ENCODE measurements at places on chromosomes 2 and 18.

DNA sequence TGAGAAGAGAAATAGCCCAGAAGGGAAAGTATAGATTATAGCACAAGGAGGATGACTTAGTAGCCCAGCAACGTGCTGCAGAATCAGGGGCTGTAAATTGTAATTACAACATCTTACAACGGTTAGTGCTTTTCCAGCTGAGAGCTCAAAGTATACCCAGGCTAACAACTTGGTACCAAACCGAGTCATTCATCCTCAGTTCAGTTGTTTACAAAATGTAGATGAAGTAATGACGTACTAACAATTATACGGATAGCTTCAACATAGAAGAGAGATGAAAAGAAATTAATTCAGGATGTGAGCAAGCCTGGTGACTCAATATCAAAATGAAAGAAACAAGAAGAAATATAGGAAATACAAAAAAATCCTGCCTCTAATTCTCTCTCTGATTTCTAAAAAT is 99.2 kb downstream of the DYNAP start:
- no peak for DNase-seq

GRCh38 chr18:63195326-63196159 is 124.0 kb downstream of the BCL2 start:
- no peak for DNase-seq

DNA sequence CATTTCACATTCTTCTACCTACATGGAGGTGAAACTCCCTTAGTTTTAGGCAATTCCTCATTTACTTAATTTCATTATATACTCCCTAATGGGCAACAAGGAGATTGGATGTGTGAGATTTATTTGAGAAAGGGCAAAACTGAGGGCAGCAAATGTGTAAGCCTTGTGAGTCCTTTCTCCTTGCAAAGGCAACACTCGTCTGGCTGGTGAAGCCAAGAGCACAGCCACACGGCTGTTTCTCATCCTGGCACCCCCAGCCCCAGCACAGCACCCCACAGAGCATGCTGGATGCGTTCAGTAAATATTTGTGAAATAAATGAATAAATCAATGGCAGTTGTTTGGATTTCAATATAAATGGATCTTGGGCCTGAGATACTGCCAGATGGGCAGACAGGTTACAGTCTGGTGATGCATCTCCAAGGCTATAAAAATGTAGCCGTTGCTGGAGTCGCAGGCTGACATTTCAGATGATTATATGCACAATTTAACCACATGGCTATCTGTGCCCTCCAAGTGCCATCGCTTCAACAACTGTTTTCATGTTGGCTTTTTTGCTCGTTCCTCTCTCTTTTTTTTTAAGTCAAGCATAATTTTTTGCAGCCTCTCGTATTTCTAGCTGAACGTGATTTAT is 154.1 kb upstream of the REV1 start:
- DNase-seq: no peak

DNA sequence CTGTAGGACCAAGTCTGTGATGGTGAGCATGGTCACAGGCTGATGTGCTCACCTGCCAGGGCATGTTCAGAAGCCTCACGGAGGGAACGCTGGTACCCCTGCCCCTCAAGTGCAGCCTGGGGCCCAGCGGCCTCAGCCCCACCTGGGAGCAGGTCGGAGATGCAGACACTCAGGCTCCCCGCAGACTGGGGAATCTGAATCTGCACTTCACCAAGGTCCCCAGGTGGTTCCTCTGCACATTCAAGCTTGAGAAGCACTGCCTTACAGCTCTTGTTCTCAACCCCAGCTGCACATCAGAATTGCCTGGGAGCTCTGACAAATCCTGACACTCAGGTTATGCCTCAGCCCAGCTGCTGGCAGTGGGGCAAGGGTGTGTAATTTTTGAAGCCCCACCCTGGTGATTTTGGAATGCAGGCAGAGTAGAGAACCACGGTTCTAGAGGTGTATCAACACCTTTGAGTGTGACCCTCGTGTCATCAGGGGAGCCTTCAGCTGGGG is 54.8 kb downstream of the CRACDL start:
- DNase-seq: no peak

DNA sequence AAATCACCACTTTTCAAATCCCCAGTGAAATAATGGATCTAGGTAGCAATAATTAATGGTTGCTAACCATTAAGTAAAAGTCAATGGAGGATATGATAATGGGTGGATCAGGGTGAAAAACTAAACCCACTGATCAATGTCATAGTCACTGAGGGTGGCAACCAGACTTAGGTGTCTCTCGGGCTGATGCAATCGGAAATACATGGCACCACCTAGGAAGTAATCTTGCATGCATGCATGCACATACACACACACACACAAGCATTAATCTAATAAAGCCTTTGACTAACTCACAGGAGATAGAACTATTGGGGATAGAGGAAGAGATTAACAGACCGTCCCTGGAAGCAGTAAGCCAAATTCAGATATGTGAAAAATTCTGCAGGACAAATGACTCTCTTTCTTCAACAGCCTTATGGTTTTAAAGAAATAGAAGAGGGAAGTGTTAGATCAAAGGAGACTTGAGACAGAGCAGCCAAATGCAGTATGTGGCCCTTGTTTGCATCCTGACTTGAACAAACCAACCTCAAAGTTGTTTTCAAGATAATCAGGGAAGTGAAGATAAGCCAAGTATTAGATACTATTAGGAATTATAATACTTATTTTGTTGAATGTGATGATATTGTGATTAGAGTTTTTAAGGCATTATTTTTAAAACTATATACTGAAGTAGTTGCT is 186.0 kb upstream of the RMP24 start:
- DNase-seq: no peak

DNA sequence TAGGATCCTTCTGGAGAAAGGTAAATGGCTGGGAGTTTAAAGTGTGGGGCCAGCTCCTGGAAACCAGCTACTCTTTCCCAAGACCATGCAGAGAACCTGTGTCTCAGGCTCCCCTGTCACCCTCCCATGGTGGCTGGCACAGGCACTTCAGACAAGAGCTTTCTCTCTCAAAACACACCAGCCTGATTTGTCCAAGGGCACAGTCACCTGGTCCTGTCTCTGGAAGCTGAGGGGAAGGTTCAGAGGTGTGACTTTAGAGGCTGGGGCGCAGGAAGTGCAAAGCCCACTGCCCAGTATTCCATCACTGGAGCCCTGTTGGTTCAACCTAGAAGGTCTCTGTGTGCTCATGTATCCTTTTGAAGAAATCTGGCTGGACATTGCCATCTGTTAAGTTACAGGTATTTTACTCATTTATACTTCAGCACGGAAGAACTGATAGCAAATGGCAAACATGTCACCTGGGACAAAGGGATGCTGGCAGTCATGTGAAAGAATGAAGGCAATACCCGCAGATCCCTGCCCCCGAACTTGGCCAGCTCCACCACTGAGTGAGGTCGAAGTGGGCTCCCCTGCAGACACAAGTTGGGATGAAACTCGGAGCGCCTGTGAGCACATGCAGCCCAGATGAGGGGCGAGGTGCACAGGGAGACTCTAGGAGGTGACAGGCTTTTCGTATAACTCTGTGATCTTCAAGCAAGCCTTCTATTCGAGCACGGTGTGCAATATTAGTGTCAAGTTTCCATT is 96.9 kb upstream of the MGAT4A start:
- no peak for DNase-seq

DNA sequence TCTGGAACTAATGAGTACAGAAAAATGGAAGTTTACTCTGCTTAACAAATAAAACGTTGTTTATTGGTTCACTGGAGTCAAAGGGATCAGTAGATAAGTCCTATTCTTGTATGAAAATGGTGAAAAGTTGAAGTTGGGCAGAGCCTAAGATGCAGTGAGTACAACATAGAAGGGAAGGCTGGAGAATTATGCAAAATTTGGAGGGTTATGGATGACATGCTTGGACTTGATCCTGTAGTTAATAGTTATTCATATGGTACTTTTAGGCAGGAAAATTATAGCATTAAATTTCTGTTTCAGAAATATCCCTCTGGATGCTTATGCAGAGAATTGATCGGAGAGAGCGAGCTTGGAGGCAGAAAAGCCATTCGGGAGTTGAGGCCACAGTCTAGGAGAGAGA is 167.6 kb downstream of the KCNS3 start:
- DNase-seq: no peak

DNA sequence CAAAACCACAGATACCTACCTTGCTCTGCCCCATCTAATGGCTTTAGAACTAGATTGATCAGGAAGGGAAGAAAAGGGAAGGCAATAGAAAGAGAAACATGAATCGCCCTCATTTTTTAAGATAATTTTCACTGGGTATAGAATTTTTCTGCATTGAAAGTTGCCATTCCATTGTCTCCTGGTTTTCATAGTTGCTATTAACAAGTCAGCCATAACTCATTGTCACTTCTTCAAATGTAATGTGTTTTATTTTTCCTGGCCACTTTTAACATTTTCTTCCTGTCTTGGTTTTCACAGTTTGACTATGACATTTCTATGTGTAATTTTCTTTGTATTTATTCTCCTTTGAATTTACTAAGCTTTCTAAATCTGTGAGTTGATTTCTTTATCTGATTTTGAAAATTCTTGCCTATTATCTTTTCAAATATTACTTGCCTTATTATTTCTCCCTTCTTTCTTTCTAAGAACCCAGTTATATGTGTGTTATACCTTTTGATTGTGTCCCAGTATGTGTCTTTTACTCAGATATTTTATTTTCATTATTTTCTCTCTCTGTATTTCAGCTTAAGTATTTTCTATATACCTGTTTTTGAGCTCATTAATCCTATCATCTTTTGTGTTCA is 85.5 kb upstream of the GLI2 start:
- DNase-seq: no peak

DNA sequence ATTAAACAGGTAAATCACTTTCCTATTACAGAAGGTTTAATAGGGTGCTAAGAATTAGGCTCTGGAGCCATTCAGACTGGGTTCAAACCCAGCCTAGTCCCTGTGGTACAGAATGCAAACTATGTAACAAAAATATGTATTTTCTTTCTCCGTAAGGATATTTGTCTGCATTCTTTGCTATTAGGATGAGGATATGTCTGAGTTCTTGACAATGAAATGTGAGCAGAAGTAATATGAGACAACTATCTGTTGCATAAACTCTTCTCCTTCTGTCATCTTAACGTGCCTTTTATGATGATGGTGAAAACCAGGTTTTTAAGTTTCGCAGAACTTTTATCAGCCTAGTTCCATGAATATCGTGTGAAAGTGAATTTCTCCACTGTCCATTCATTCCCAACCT is 1129.1 kb upstream of the ZEB2 start:
- DNase-seq: no peak

GRCh38 chr2:143123911-143124310 is 5.3 kb upstream of the ARHGAP15 start:
- no peak for DNase-seq

GRCh38 chr2:130251873-130252620 is 53.8 kb upstream of the TUBA3E start:
- no peak for DNase-seq

DNA sequence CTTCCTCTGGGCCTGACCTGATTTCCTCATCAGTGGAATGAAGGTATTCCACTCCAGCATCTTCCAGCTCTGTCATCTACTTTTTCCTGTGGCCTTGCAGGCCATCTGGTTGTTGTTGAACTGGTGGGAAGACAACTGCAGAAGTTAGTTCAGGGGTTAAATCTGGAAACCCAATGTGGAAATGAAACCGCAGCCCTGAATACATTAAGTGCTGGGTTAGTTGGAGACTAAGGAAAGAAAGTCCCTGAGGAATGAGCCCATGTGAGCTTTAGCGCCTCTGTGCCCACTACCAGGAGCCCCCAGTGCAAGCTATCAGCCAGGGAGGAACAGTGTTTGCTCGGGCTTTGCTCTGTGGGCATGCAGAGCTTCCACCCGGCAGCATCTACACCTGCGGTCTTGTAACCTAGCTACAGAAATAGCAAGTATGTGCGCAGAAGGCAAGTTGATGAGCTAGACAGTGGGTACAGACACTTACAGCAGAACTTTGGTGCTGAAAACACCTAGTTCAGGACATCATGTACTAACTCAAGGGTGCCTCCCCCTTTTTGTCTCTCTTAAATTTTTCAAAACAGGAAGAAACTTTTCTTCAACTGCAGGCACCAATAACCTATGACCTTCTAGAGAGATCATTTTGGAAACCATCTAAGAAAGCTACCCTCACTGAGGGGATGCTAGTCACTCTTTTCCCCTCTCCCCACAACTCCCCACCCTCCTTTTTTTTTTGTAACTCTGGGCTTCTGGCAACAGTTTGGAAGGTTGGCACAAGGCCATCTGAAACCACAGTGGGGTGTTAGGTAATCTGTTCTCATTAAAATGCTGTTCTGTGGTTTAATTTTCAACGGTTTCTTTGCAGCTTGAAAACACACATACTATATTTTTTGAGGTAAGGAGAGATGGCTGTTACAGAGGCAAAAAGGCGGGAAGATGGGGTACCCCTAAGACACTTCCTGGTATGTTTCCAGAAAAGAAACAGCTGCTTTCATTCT is 18.3 kb upstream of the CXCR4 start:
- peak; percentile 58 for DNase-seq

GRCh38 chr2:36165132-36165531 is 190.4 kb upstream of the CRIM1 start:
- no peak for DNase-seq

DNA sequence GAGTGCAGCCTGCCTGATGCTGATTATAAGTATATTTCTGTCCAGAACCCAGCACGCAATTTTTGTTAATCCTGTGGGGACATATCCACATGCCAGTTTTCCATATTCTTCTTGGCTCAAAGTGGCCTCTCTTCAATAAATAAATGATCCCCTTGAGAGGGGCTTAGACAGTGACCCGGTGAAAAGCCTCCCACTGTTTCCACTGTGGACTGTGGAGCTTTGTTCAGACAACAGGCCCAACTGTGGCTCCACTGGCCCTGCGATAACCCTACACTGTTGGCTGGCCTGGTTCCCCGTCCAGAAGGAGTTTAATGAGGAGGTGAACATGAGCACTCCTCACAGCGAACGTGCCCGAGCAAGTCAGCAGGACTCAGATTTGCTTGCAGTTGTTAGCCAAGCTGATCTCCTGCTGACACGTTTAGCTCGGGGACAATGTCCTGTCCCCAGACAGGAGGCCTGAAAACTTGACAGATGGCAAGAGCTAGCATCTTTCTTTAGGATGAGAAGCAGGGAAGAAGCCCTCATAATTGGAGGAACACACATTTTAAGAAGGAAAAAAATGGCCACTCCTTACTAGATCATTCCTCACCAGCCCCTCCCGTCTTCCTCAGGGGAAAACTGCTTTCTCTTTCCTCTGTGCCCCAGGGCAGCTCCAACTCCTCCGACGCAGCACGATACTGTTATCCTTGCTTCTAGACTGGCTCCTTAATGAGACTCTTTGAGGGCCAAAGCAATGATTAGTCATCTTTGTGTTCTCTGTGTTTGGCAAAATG is 20.0 kb upstream of the MTCL1 start:
- no peak for DNase-seq

GRCh38 chr2:238137885-238138284 is 583 bp upstream of the KLHL30 start:
- DNase-seq: no peak

DNA sequence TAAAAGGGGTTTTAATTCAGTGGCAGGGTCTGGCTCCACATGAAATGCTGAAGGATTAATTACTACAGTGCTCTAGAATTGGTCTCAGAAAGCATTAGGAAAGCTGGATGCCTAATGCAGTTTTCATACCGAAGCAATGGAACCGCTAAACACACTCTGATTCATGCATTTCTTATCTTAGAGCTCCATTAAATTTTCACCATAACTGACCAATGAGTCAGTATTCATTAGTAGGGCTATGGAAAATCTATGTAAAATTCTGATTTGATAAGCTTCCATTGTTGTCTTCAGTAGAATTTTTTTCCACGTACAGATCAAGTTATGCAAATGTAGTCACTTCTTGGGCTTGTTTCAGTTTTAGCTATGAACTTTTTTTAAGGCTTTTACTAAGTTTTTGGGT is 359.9 kb downstream of the ARHGAP15 start:
- DNase-seq: no peak

- DNase-seq: no peak
Observed at GRCh38 chr18:67778016-67778415, 261.5 kb upstream of the DSEL start.
